ENCODE measurements at places on chromosomes 5 and 9.

DNA sequence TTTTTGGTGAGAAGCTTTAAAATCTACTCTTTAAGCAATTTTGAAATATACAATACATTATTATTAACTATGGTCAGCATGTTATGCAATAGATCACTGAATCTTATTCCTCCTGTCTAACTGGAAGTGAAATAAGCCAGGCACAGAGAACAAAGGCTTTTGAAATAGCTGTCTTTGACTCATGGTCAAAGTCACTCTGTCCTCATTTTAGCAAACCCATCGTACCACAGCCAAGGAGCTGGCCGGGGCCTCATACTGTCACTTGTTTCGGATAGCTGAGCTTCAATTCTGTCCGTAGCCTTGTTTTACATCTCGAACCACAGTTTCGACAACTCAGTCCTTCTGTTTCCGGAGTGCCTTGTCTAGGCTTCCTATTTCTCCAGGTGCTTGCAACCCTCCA lies 19.2 kb downstream of the ADCY2 start:
- no peak for DNase-seq

DNA sequence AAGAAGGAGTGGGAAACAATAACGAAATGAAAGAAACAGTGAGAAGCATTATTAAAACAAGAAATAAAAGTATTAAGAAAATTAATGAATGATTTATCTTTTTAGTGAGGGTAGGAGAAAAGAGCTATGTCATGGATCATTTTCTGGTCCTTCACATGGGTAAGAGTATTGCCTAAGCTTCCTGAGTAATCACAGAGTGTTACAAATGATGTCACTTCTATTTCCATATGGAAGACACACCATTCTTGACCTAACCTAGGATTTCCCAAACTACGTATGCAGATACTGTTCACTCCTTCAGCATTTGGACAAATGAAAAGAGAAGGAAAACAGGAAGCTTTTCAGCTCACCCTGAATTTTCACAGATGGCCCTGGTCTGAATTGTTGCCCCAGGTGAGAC lies 3.3 kb upstream of the TSLP start:
- no peak for DNase-seq

GRCh38 chr9:134825025-134825424 lies 55.6 kb upstream of the FCN2 start:
- no peak for DNase-seq

DNA sequence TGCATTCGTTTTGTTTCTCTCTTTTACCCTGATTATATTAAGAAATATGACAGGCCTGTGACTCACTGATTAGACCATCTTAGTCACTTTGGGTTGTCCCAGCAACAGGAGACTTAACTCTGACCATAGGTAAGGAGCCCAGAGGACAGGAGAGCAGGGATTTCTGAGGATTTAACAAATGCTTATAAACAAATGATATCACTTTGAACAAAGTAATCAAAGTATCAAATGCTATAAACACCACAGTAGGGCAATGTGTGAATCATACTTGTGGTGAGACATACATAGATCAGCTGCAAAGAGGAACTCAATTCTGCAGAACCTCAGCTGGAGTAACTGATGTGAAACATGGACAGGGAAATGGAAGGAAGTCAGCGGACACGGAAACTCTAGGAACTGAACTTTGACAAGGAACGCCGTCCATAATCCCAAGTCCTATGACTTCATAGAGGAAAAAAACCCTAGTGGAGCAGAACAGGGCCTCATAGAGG lies 190.6 kb upstream of the MSX2 start:
- DNase-seq, result no peak

- DNase-seq, result no peak
Observed at GRCh38 chr5:33049842-33050241, 338.7 kb downstream of the NPR3 start.

- no peak for DNase-seq
Observed at GRCh38 chr9:23644326-23644725, 181.7 kb downstream of the ELAVL2 start.

GRCh38 chr9:108186642-108187395 lies 669.0 kb downstream of the ACTL7B start:
- no peak for DNase-seq

- no peak for DNase-seq
Observed at GRCh38 chr5:12669326-12669725, 765.1 kb upstream of the CTNND2 start.

GRCh38 chr9:74645007-74645639 lies 148.0 kb downstream of the RORB start:
- DNase-seq, result no peak

- no peak for DNase-seq
Observed at GRCh38 chr9:125262294-125262991, 817 bp downstream of the GAPVD1 start.

- no peak for DNase-seq
Observed at GRCh38 chr9:81613002-81613812, 76.1 kb downstream of the TLE1 start.

DNA sequence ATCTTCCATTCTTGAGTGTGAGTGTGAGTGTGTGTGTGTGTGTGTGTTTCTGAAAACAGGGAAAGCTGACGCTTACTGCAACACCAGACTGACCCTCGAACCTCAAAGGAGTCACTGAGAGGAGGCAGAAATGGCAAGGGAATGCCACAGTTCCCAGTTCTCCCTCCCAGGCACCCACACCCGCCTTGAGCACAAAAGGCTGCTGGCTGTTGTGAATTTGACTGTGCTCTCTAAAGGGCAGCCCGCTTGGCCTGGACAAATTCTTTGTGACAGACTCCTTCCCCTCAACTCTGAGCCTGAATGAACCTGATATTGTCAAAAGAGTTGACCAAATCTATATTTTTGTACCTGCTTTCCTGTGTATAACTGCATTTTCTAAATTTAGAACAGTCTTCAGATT lies 245.7 kb upstream of the IRX2 start:
- DNase-seq, result no peak

DNA sequence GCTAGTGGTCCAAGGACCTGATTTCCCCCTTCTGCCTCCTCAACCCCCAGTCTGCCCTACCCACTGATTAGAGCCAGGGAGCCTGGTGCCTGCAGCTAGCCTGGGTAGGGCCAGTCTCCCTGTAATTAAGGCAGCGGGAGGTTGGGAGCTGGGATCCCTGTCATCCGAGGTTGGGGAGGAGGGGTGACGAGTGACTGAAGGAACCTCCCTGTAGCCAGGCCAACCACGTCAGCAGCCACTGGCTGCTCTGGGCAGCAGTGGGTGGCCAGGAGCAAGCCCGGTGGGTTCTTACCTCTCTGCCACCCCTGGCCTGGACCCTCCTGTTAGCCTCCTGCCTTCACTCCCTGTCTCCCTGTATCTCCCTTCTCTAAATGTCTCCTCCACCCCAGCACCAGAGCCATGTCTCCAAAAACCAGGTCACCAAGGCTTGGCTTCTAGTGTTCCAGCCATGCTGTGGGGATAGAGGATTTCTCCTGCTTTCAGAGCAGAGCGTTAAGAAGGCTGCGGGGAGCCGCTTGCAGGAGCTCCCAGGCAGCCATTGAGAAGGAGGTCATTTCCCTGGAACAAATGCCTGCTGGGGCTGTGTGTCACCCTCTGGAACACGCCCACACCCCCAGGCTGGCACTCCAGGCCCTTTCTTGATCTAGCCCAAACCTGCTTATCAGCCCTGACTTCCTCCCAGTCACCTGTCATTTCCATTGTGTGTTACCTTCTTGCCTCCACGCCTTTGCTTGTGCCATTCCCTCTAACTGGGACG lies 65.0 kb upstream of the GGTA1 start:
- no peak for DNase-seq

DNA sequence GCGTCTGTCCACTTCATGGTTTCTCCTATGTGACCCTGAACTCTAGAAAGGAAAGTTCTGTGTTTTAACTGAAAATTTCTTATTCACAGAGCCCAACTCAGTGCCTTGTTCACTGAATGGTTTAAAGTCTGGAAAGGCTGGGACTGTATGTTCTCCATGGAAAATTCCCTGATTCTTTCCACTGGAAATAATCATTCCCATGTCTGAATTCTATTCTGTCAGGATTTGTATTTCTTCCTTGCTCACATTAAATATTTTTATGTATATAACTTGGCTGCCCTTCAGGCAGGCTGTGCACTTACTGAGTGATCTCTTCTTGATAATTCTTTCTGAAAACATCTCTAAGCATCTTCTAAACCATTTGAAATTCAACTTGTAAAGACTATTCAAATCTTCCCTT lies 1126.9 kb upstream of the DMAC1 start:
- DNase-seq, result no peak

GRCh38 chr5:76532052-76532451 lies 91.2 kb downstream of the F2RL2 start:
- DNase-seq, result no peak

GRCh38 chr5:134227259-134227658 lies 1.4 kb upstream of the PPP2CA start:
- DNase-seq, result no peak
